Stimulated activated CD4-positive, alpha-beta T cell treated with anti-CD3 and anti-CD28 coated beads, Interleukin-4, amount 100 ng/mL, for 24 hours (primary cell): ENCODE measurements at places on chromosomes 13 and 19.

- DNase-seq = no peak
Observed at GRCh38 chr19:7219056-7219455, 75.2 kb downstream of the INSR start.

GRCh38 chr19:41362143-41362847 lies 1.7 kb downstream of the B9D2 start:
- DNase-seq = no peak

DNA sequence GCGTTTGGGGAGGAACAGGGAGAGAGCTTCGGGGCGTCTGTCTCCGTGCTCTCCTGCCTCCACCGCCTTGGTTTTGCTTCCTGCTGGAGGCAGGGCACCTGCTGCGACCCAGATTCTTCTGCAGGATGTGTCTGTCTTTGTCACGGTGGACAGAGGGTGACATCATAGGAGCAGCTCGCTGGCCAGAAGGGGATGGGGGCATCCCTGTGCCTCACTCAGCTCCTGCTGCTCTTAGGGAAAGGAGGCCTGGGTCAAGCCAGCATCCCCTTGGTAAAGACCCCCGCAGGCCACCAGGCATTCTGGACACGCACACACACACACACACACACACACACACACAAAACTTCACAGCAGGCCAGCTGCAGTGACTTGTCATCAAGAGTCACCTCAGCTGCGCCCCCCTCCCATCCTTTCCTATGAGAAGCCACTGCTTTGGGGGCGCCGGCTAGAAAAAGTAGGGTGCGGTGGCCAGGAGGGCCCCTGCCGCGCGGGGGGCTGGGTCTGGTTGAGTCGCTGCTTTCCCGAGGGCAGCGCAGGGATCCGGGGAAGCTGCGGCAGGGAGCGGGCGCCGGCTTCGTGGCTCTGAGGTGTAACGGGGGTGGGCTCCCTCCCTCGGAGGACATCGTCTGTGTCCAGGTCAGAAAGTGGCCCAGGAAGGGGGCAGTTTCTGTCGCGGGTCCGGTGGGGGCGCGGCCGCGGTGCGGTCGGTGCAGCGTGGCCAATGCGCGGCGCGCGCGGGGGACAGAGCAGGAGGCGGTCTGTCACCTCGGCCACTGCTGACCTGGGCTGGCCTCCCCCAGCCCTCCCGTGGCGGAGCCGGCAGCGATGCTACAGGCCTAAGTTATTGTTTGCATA lies 15.8 kb upstream of the NPAS1 start:
- DNase-seq = no peak

DNA sequence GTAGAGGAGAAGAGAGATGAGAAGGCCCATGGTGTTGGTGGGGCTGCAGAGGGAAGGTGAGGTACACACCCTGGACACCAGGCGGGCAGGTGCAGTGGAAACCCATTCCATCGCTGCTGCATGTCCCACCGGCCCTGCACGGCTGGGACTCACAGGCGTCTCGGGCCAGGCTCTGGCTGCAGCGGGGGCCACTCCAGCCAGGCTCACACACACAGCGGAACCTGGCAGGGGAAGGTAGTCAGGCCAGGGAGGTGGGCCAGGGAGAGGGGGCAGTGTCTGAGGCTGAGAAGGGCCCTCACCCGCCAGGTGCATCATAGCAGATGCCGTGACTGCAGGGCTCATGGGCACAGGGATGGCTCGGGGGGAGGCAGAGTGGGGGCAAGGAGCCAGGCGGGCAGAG lies 15.6 kb downstream of the NOTCH3 start:
- DNase-seq = no peak

GRCh38 chr13:88701551-88701950 lies 1030.4 kb downstream of the SLITRK5 start:
- no peak for DNase-seq
